Stimulated activated CD8-positive, alpha-beta memory T cell treated with anti-CD3 and anti-CD28 coated beads, Interleukin-15, amount 100 ng/mL, for 4 hours (primary cell): ENCODE measurements at places on chromosomes 2 and 18.

DNA sequence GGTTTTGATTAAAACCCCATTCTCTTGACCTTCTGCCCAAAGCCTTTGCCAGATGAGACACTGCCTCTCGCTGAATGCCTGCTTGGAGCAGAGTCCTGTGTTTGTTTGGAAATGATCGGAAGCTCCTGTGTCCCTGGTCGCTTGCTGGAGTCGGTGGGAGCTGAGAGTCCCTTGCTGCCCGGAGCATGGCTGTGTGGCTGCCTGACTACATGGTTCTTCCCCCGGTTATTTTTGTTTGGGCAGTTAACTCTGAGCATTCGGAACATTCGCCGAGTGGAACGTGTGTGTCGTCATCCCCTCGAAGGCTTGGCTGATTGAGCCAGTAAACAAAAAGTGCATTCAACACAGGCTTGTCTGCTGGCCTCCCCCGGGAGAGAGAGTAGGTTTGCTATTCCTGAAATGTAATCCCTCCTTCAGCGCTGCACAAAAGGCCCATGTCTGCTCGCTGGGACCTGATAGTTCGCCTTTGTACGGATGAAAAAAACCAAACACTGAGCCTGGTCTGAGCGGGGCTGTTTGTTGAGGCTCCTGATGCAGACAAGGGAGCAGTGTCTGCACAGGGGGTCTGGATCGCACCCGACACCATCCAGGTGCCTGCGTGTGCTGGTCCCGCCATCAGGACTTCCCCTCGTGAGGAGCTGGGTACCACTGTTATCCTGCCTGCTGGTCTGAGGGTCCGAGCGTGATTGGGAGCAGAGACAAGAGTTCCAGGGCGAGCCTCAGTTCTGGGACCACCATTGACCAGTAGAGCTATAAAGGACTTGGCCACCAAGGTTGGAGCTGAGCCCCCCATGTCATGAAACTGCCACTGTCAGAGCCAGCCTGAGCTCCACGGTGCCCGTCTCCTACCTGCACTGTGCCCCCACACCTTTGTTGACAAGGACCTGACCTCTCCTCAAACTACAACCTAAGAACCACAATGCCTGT, 83.8 kb downstream of the AGAP1 start:
- no peak for DNase-seq

DNA sequence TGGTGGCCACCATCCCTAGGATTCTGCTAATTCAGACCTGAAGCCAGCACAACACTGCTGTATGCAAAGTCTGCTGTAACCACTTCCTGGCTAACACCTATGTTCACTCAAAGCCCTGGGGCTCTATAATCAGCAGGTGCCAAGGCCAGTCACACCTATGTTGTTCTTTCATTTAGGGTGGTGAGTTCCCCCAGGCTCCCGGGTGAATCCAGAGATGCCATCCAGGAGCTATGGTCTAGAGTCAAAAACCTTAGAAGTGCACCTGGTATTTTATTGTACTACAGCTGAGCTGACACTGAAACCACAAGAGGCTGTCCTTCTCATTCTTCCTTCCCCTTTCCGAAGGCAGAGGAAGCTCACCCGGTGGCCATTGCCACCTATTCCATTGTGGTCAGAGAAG, 46.2 kb upstream of the CCDC141 start:
- no peak for DNase-seq

DNA sequence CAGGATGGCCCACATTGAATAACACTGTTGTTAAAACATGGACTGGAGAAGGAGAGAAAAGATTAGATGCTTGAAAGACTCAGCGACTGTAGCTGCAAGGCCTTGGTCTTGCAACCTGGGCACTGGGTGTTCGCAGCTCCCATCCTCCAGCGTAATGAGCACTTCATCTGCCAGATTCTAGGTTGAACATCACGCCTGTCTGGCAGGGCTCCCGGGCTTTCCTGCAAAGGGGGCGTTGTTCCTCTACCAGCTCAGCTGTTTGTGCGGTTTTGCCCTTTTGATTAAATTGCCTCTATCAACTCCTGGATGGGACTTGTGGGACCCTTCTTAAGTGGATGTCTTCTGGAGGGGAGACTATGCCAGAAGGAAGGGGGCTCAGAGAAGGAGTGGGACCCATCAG, 215.4 kb downstream of the KLHL29 start:
- DNase-seq = no peak

DNA sequence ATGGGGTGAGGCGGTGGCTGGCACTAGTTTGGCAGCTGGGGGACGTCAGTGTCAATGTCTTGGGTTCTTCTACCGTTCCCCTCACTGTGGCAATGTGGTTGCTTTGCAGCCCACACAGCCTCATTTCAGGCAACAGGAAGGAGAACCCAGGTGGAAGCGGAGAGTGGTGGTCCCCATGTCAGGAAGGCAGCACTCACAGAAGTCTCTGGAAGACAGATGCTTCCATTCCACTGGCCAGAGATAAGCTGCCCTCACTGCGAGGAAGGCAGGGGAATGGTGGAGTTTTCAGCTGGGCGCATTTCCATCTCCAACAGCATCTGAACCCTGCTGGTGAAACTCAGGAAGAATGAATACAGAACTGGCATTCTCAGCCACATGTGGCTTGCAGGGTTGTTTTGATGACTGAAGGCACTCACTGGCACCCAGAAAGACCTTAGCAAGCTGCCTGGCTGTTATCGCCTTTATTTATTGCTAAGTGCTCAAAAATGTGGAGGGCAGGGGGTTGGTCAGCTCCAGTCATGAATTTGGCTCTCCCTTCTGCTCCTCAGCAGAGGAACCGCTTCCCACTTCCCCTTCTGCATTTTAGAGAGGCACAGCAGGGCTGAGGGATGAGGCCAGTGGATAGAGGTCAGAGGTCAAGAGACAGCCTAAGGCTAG, 19.4 kb downstream of the KCNIP3 start:
- no peak for DNase-seq

DNA sequence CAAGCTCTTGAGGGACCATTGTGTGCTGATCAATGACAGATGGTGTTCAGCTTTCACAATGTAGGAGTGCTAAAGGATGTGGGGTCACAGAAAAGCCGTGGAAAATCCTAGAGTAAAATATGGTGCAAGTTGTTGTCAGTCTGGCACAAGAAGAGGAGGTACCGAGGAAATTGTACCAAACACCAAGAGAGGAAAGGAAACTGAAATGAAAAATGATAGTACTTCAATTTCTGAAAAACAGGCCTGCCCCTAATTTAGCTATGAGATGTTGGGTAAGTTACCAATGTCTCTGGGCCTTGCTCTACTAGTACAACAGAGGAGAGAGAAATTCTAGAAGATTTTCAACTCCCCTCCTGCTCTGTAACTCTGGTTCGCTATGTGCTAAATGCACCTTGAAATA, 78.8 kb upstream of the PELI1 start:
- DNase-seq = no peak
